ENCODE measurements at places on chromosomes 16 and 17.
A peak's percentile ranks its signal among the peaks of the same experiment; 100 is the strongest.

DNA sequence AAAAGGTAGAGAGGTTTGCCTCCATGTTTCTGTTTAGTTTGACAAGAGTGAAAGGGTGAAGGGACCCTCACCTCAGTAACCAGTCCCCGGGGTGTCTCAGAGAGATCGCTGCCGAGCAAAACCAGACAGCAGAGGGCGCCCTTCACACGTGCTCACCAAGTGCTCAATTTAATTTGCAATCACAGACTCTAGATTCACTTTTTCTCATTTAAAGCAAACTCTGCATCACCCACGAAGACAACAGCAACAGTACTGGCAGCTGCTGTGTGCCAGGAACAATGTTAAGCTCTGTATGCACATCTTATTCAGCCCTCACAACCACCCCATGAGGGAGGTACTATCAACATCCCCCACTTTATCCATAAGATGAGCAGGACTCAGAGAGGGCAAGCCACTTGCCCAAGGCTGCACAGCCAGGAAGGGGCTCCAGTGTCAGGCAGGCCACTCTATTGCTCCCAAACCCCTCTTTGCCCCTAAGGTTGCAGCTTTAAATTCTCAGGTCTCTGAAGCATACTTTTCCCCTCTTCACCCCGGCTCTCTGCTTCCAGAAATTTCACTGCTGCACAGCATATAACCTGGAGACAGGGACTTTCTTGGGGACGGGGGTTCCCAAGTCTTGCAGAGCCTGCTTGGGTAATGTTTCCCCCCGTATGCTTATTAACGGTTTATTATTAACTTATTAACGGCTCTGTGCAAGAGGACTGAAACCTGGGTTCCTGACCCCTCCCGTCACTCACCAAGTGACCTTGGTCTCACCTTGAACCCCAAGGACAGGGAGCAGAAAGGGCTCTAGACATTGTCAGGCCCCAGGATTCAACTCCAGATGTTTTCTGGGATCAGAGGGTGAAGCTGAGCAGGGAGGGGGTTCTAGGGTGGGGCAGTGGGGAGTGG, 70.9 kb downstream of the CNGB1 start:
- DNase-seq = peak; percentile 67

GRCh38 chr17:39195568-39196160, 1.8 kb downstream of the CACNB1 start:
- DNase-seq = no peak

DNA sequence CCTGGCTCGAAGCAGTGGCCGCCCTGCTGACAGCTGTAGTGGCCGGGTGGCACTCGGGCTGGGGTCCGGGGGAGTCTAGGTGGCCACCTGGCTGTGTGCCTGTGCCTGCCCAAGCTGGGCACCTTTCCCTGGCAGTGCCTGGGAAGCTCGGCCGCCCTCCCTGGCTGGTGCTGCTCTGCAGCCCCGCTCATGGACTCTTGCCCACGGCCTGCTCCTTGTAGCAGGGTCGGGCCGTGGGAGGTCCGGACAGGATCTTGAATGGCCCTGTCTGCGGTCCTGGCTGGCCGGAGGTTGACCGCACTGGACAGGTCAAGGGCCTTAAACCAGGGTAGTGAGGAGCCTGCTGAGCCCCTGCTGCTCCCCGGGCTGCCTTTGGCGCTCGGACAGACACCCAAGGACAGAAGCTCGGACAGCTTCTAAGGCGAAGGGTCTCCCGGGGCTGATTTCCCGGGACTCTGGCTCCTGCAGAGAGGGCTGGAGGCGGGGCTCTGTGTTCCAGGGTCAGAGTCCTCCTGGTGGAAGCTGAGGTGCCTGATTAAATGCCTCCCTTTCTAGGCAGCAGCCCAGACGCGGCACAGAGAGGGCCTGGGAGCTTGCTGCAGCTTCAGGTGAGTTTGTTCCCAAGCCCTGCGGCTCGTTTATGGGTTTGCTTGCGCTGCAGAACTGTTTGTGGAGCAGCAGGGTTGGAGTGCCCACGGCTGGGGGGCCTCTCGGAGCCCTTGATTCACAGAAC, 6.0 kb downstream of the CAPN15 start:
- DNase-seq = no peak

DNA sequence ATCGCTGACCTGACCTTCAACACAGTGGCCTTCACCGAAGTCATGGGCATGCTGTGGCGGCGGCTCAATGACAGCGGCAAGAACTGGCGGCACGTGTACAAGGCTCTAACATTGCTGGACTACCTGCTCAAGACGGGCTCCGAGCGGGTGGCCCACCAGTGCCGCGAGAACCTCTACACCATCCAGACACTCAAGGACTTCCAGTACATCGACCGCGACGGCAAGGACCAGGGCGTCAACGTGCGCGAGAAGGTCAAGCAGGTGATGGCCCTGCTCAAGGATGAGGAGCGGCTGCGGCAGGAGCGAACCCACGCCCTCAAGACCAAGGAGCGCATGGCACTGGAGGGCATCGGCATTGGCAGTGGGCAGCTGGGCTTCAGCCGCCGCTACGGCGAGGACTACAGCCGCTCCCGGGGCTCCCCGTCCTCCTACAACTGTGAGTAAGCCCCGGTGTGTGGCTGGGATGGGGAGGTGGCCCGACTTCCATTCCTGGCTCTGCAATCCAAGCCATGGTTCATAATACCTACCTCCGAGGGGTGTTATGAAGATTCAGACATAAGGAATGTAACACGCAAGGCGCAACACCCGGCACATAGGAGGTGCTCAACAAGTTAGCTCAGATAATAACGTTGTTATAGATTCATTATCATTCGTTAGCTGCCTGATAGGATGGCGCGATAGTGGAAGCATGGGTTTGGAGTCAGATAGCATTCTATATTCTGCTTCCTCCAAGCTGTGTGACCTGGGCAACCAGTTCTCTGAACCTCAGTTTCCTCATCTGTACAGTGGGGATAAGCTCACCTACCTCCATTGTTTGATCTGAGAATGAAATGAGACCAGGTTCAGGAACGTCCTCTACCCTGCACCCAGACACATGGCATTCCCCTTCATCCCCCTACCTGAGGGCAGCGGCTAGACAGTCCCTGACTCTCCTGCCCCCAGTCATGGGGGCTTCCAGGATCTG, 4.4 kb downstream of the EPN3 start:
- no peak for DNase-seq

GRCh38 chr16:567373-568256, 810 bp downstream of the NHLRC4 start:
- DNase-seq = no peak

GRCh38 chr17:6443692-6444570, at the start of gene PIMREG:
Gene PIMREG (plus strand): TSS chr17:6444455. CDS start chr17:6445111, 656 bp downstream.
- peak; percentile 91 for DNase-seq

GRCh38 chr17:47265983-47266541, 12.4 kb downstream of the ITGB3 start:
- no peak for DNase-seq

GRCh38 chr16:61413021-61413420, 623.2 kb downstream of the CDH8 start:
- DNase-seq = no peak

- DNase-seq = no peak
Observed at GRCh38 chr17:2967515-2967914, 95.9 kb downstream of the OR1D5 start.

- DNase-seq = no peak
Observed at GRCh38 chr16:89200850-89201411, 594 bp upstream of the SLC22A31 start.
